ENCODE measurements at places on chromosomes 6 and 20.

DNA sequence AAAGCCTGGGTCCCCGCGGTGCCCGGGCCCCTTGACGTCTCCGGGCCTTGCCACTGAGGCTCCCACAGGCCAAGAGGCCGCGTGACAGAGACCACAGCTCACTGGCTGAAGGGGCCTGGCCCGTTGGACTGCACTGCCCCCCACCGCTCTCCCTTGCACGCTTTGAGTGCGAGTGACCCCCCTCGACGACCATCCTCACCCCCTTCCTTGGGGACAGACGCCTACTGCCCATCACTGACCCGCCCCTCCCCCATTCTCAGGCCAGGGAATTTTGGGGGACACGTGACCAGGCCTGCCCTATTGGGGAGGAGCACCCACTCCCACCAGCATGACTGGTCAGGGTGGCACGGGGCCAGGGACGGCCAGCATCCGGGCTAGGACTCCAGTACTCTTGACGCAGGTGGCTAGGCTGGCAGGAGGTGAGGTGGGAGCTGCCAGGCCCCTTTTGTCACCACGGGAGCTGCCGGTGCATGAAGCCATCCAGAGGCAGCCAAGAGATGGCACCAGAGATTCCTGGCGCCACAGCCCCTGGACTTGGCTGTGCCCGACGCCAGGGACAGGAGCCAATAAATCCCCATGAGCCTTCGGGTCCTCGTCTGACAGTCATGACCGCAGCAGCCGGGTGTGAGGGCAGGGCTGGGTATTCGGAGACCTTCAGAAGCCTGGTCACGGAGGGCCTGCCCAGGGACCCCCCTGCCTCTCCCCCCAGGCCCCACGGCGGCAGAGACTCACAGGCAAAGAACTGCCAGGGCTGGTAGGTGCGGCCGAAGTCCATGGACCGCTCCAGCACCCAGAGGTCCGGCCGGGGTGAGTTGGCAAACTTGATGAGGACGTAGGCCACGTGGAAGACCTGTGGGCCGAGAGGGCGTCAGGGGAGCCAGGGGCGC is 14.5 kb downstream of the LAMA5 start:
- DNase-seq: no peak

DNA sequence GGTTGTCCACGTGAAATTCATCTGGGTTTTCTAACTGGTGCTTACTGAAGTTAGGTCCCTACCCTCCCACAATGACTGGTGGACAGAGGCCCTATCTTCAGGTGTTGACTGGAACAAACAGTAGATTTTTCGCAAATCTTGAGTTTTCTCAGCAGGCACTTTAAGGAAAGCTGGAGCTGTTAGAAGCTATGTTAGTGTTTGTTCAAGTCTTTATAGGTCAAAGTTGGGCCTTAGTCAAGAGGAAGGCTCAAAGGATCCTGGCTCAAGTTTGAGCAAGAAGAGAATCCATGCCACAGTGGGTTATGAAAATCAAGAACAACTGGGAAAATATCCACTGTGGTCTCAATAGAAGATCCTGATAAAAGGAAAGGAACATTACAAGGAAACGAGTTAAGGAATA is 48.5 kb upstream of the ELOVL5 start:
- no peak for DNase-seq

- DNase-seq: no peak
Measured at GRCh38 chr6:9979996-9980395, 434.9 kb downstream of the TFAP2A start.

- DNase-seq: no peak
Measured at GRCh38 chr20:605237-605636, 4.9 kb downstream of the TCF15 start.

GRCh38 chr6:43150051-43150751 is 20.9 kb upstream of the SRF start:
- DNase-seq: no peak

DNA sequence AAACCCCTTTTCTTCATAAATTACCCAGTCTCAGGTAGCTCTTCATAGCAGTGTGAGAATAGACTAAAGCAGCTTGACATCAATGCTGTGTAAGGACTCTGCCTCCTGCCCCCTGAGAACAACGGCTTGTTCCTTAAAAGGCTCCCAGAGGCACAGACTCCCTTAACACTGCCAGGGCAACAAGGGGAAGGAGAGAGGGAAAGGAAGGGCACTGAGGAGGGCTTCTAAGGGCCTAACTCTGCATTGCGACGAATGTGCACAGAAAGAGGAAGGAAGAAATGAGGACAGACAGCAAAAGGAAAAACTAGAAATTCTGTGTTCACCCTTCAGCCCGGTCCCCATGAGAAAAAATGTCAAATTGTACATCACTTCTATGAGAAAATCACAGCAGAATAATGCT is 74.0 kb downstream of the AGPAT4 start:
- DNase-seq: no peak

DNA sequence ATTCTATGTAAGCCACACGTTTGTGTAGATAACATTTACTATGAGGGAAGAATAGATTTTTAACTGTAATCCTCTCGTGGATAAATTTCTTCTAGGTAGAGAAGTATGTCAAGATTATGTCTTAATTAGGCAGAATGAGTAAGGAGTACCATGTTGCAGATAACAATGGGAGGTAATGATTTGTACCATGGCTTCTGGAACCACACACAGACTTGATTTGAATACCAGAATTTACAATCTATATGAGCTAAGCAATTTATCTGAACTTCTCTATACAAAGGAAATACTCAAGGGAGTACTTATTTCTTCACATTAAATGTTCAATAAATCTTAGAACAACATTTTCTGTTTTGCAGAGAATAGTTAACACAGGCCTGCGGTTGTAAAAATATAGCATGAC is 51.5 kb downstream of the RPS12 start:
- DNase-seq: no peak

- no peak for DNase-seq
Measured at GRCh38 chr6:112469306-112469705, 122.2 kb downstream of the RFPL4B start.

DNA sequence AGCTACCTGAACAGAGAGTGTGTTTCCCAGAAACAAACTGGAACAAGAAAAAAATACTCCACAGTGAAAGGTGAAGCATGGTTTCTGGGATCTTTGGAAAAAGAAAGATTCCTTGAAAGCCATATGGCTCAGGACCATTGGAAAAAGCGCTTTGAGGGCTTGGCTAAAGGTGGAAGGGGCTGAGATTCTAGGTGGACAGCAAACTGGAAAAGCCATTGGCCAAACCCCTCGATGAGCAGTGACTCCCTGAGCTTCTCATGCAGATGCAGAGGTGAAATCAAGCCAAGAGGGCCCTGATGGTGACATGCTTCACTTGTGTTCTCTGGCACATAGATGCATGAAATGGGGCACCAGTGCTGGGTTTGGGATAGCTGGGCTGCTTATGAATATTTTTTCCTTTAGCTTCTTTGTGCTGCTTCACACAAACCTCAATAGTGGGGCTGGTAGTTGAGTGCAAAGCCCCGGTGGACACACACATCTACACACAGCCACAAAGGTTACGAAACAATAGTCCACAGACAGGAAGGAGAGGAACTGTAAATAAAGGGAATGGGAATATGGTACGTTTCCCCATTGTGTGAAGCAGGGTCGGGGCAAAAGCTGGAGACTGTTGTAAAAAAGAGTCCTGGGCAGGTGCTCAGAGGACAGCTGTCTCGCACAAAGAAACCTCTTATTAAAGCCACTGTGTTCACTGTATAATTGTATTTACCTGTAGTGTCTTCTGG is 117.8 kb downstream of the FOXA2 start:
- DNase-seq: no peak

GRCh38 chr20:13348311-13349234 is 127.5 kb downstream of the ISM1 start:
- DNase-seq: no peak

DNA sequence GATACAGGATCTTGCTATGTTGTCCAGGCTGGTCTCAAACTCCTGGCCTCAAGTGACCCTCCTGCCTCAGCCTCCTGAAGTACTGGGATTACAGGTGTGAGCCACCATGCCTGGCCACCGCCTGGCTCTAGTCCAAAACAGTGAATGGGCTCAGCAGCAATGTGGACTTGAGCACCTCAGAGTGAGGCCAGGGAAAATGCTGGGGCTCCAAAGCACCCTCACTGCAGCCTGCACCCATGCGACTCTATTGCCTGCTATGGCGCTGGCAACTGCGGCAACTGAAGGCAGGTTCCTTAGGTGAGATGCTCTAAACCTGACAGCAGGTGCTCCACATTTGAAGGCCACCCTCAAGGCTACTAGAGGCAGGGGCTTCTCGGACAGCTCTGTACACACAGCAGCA is 26.5 kb downstream of the MAP1LC3A start:
- no peak for DNase-seq

DNA sequence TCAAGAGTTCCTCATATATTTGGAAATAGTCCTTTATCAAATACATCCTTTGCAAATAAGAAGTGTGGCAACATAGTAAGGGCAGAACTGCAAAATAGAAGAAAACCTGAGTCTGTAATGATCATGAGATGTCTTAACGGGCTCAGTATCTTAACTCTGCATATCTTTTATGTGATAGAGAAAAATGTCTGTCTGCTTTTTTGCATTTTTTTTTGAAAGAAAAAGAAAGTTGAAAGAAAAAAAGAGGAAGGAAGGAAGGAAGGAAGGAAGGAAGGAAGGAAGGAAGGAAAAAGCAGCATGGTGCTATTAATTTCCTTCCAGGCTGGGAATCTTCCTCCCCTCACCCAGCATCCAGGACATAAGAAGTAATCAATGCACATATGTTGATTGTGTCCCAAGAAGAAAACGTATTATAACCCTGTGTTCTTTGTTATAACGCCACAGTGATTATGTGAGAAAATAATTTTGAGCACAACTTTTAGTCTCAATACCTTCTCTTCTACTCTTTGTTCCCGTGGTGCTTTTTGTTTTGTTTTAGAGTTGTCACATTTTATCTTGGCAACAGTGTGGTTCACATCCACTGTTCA is 58.7 kb upstream of the PCSK2 start:
- DNase-seq: no peak

DNA sequence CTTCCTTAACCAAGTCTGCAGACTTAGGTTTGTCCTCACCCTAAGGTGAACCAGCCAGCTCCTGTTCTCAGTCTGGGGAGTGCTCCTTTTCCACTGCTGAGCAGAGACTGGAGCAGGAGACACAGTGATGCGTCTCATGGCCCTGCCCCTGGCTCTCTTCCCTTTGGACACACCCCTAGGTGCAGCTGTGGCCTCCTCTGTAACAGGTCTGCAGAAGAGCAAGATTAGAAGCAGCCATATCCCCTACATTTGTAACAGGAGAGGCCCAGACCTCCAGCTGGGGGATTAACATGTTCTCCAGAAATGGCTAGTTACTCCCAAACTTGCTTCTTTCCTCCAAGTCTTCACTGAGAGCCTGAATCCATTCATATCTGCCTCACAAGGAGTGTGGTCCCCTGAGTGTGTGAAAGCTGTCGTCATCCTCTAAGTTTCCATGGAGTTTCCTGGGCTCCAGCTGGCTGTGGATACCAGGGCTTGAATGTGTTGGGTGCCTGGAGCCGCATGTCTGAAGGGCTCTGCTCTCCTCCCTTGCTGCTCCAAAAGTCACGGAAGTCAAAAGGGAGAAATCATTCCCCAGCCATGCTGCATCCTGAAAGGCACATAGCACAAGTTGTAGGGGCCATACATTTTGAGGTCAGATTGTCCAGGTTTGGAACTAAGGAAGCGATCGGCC is 57.7 kb downstream of the PPP1R14C start:
- DNase-seq: no peak

DNA sequence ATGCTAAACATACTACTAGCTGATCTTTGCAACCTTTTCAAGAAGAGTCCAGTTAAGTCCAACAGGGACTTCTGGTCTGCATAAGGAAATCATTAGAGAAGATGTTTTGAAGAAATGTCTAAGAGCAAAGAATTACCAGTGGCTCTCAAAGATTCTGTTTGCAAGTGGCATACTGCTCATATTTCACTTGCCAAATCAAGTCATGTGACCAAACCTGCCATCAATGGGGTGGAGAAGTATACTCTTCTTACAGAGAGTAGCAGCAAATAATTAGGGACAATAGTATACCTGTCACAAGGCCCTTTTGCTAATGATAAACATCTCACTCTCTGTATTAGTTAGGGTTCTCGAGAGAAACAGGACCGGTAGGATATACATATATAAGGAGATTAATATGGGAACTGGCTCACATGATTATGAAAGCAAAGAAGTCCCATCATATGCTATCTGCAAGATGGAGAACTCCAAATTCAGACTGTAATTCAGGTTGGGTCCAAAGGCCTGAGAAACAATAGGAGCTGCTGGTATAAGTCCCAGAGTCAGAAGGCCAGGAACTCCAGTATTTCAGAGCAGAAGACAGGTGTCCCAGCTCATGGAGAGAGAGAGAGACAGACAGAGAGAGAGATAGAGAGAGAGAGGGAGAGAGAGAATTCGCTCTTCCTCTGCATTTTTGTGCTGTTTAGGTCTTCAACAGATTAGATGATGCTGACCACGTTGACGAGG is 111.5 kb downstream of the LCA5 start:
- DNase-seq: no peak

DNA sequence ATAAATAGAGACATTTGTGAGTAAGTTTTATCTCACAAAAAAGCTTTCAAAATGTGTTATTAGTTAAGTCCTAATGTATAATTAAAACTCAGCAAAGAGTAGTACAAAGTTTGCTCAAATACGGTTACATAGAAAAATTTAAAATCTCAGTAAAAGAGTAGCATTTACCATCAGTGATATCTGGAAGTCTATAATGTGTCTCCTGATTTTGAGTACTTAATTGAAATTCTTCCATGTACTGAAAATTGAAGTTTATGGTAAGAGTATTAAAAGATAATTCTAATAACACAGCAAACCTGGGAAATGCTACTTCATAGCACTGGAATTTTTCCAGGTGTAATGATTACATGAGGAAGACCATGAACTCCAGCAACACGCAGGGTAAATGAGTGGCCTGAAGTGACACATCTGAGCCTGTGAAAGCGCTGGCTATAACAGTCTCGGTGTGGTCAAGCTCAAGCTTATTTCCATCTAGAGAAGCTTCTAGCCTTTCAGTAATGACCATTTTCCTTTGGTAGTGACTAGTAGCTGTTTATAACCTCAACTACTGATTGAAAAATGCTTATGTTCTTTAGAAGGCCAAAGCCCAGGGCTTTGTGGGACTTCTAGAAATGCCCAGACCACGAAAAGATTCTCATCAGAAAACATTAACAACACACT is 203.2 kb downstream of the ISM1 start:
- no peak for DNase-seq

GRCh38 chr20:54292185-54292584 is 84.3 kb downstream of the PFDN4 start:
- DNase-seq: no peak

GRCh38 chr20:53513489-53514298 is 79.9 kb downstream of the ZNF217 start:
- no peak for DNase-seq

GRCh38 chr6:43747784-43748183 is 22.2 kb upstream of the VEGFA start:
- no peak for DNase-seq
